ENCODE measurements at places on chromosomes 6 and 20. TPM values are rescaled to one million over a fixed set of nuclear protein-coding genes. Genes with fewer than 3 reads are reported as not detected.

CSE1L gene
- polyA plus RNA-seq = 26.4 TPM

- DNase-seq = no peak
Observed at GRCh38 chr6:89894169-89894568, at the start of gene GJA10. GJA10 (plus strand) TSS chr6:89894469; CDS start chr6:89894469, 0 bp downstream.

GRCh38 chr6:32684246-32684645, 17.8 kb upstream of the HLA-DQB1 start:
- no peak for DNase-seq

CD109 gene
- 2.3 TPM for polyA plus RNA-seq

GRCh38 chr6:125596020-125596419, 153.4 kb upstream of the HEY2 start:
- DNase-seq = no peak

DNA sequence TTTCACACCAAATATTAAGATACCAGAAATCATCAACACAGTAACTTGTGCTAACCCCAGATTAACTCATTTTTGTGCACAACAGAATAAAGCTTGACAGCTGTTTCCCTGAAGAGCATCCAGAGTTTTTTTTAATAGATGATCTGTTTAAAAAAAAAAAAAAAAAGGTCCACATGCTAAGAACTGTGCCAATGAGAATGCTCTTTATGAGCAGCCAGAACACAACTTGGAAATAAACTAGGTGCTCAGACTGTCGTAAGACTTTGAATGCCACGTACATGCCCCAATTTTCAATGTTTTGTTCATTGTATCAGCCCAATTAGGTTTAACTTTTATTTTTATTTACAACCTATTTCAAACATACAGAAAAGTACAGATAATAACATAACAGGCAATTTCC, 47.3 kb downstream of the STAU1 start:
- peak; percentile 33 for DNase-seq

GRCh38 chr6:168367285-168367751, 47.7 kb upstream of the DACT2 start:
- DNase-seq = no peak

Measured in lung (tissue), 17 donors.